ENCODE measurements at places on chromosomes 4 and X.
A peak's percentile ranks its signal among the peaks of the same experiment; 100 is the strongest.

DNA sequence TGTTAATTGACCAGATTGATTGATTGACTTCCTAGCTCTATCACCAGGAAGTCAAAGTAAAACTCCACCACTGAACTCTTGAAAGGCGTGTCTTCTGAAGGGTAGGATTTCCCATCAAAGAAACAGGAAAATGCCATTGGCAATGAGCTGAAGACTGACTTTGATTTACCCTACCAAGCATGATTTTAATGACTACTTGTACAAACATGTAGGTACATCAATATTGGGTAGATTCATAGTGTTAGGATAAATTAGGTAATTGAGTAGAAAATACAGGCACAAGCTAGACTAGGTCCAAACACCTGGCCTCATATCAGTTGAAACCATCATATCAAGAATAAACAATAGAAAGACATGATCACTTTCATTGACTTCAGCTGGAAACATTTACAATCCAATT, 53.2 kb upstream of the ATXN3L start:
- DNase-seq = no peak

DNA sequence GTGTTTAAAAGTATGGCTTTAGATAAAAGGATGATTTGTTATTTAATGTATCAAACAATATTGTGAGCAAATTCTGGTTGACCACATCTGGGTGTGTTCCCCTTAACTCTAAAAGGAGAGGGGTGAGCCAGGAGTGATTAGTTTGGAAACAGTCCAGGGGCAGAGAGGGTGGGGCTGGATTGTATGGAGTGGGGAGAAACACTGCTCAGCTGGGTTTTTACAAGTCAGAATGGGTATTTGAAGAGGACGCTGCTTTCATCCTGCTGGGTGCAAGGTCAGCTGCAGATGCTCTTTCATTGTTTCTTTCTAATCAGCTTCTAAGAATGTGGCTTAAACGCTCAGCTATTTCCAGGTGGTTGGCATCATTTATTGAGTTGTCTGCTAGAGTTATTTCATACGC, 82.8 kb upstream of the LIMCH1 start:
- no peak for DNase-seq

GRCh38 chrX:72313707-72314641, 8.3 kb upstream of the CITED1 start:
- no peak for DNase-seq

DNA sequence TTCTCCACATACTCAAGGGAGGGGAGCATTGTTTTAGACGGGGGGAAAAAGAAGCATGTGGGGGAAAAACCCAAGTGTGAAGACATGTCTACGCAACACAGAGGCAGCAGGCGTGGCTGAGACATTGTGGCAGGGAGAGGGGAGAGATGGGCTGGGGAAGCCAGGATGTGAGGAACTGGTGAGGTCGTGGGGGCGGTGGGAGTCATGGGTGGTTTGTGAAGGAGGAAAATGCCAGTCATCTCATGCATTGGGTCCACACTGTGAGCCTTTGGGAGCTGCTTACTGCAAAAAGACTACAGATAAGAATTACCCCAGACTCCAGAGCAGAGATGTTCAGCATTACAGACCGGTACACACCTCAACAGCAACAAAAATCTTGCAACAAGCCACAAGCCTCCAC, 2.1 kb downstream of the JAKMIP1 start:
- DNase-seq = no peak

DNA sequence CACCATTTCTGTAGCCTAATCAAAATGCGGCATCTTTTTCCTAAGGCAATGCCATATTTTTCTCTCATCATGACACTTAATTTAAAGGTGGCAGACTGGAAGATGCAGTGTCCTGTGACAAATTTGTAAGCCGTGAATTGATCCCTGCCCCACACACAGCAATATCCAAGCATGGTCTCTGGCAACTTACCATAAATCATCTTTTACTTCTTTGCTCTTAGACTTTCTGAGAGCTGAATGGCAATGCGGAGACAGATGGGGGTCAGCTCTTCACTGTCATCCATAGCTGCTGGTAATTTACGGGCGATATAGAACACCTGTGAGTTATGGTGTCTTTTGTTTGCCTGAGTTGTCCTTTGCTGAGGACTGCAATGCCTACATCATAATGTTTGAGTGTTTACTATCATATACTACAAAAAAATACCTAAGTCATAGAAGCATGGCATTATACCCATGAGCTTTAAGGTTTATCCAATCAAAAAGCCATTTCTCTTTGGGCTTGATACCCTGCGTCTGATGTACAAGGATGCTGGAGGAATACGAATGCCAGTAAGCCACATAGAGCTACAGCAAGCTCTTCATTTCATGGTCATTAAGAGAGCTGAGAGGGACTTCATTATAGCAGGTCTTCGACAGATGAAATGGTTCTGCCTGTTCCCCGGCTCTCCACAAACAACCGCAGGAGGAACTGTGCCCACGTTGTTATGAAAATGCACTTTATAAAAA, 148.1 kb downstream of the TRIML1 start:
- no peak for DNase-seq

GRCh38 chrX:49029876-49030275, 13.3 kb downstream of the TFE3 start:
- peak; percentile 84 for DNase-seq

GRCh38 chrX:101108284-101108683, 10.3 kb downstream of the CENPI start:
- DNase-seq = no peak

- no peak for DNase-seq
These were observed 67.7 kb downstream of the SLC4A4 start for GRCh38 chr4:71406459-71406963.

GRCh38 chr4:110540581-110540980, 64.6 kb downstream of the ENPEP start:
- DNase-seq = no peak

DNA sequence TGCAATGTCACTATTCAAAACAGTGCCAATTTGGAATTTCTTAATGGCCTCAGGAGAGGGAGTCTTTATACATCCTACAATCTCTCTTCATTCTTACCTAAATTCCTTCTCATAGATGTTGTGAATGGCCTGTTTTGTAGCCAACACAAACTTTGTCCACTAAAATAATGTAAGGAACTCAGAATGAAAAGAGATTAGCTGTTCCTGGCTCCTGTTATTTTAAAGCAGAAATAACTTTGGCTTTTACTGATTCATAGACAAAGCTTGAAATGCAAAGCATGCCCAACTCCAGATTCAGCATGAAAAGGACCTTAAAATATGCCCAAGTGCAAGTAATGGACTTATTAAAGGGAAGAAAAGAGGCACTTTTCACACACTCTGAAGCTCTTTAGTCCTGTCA, 146.0 kb upstream of the GPC4 start:
- no peak for DNase-seq

- no peak for DNase-seq
These were observed 95.0 kb downstream of the BANK1 start for GRCh38 chr4:101885574-101885973.

DNA sequence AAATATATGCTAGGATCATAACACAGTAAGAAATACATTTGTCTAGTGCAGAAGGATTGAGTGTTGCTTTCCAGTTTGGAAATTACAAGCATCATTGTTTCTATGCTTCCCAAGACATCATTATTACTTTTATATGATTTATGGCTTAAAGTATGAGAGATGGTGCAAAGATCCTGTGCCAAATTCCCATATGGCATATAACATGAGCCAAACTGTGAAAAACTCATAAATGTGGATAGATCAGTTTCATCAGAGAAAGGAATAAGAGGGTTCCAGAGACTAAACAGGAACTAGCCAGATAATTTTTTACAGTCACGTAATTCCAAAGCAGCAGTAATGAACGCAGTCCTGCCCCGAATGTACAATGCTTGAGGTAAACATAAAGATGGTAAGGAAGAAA, 126.3 kb downstream of the PRDM5 start:
- no peak for DNase-seq

DNA sequence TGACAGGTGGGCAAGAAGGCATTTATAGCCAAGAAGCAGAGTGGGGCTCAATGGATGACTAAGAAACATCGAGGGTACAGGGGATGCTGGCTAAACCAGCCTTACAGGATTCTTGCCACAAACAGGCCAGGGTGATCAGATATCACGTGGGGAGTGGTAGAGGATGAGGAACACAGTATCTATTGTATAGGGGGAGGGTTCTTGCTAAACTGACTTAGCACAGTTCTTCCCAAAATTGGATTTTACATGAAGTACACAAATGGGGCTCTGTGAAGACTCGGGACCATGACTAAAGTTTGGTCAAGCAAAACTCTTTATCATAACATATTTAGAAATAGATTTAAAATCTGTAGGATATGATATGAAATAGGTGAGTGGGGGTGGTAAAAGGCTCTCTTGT, 144.0 kb upstream of the ATOH1 start:
- DNase-seq = no peak

DNA sequence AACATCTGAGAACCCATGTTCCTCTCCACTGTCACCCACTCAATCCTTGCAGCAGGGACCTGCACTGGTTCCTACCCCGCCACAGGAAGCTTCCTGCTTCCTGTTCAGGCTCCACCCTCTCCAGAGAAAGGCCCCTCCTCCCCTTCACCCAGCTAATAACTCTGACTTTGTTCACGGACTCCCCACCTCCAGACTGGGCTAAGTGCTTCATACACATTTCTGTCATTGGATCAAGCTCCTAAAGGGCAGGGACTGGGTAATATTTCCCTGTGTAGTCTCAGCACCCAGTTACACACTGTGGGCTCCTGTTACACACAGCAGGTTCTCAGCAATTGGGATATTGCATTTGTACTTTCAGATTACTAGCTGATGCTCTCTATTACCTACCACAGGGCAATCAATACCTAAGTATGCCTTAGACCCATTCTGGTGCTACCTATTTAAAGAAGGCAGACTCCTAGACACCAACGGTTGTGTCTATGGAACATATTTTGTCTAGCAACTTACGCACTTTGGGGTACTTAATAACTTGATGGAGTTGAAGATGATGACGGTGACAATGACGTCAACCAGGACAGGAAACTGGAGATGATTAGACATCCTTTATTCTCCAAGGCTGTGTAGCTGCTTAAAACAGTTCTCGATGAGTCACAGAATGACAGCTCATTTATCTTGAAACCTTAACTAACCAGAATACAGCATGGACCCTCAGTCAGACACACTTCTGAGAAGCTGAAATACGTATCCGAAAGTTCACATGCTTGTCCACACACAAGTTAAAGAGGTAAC, 58.1 kb downstream of the MAML3 start:
- DNase-seq = no peak

DNA sequence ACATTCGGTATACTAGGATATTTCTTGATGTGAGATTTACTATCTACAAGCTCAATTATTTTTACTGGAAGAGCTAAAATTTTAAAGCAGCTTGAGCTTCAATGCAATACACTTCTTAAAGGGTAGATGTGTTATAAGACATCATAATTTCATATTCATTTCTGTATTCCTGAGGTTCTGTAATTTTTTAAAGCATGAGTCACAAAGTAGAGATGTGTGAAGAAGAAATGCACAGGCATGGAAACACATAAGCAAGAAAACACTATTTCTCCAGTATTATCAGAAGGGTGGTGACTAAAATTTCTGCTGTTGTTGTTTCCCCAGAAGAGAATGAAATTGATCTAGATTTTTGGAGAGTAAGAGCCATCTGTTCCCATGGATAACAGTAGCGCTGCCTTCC, 72.6 kb downstream of the INPP4B start:
- DNase-seq = no peak

GRCh38 chrX:112163906-112164305, 81.3 kb upstream of the TRPC5 start:
- no peak for DNase-seq

- peak; percentile 24 for DNase-seq
These were observed 36.5 kb upstream of the PPM1K start for GRCh38 chr4:88320780-88321373.

- DNase-seq = no peak
These were observed 53.2 kb downstream of the ZFYVE28 start for GRCh38 chr4:2365054-2365912.

DNA sequence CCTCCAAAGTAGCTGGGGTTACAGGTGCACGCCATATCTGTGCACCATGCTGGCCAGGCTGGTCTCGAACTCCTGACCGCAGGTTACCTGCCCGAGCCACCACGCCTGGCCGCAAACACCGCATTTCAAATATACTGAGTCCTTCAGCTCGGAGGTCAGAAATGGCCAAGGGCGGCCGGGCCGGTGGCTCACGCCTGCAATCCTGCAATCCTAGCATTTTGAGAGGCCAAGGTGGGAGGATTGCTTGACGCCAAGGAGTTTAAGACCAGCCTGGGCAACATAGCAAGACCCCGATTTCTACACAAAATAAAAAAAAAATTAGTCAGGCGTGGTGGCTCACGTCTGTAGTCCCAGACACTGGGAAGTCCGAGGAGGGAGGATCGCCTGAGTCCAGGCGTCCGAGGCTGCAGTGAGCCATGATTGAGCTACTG, 71.9 kb upstream of the PPP2R3B start:
- DNase-seq = no peak

DNA sequence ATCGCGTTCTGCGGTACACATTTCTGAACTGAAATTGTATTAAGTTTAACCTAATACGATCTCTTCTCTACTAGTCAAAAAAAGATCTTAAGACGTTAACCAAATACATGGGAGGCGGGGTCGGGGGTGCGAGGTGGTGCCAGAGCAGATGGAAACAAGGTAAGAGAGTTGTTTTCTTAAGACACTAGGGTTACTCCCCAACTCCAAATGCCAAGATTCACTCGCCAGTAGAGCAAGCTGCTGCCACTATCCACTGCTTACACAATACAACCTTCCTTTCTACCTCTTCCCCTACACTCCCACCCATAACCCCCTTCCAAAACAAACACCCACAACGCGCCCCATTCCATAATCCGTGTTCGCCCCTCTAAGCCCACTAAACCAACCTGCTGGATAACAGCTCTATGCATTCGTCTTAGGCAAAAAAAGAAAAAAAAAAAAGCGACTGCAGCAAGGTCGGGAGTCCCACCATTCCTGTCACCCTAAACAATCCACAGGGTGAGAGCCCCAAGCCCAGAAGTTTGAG, 1.3 kb downstream of the LCORL start:
- peak; percentile 51 for DNase-seq

DNA sequence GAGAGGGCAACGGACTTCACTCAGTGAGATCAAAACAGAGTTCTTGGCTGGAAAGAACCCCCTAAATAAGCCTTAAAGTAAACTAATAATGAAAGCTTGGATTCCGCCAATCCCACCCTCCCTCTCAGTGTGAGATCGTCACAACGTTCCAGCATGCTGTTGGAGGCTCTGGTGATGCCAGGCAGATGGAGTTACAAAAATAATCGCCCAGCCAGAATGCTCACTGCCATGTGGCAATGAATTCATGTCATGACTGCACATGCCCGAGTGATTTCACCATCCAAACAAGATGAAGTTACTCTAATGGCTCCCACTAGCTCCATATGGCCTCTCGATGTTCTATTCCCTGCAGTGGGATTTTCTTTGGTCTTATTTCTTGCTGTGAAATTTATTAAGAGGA, 248.0 kb downstream of the SPATA18 start:
- DNase-seq = no peak
